ENCODE measurements at places on chromosomes 2 and 18.

- no peak for DNase-seq
Observed at GRCh38 chr2:46657042-46657504, 177.7 kb downstream of the TMEM247 start.

GRCh38 chr2:160336105-160336504, 136.0 kb upstream of the ITGB6 start:
- no peak for DNase-seq

DNA sequence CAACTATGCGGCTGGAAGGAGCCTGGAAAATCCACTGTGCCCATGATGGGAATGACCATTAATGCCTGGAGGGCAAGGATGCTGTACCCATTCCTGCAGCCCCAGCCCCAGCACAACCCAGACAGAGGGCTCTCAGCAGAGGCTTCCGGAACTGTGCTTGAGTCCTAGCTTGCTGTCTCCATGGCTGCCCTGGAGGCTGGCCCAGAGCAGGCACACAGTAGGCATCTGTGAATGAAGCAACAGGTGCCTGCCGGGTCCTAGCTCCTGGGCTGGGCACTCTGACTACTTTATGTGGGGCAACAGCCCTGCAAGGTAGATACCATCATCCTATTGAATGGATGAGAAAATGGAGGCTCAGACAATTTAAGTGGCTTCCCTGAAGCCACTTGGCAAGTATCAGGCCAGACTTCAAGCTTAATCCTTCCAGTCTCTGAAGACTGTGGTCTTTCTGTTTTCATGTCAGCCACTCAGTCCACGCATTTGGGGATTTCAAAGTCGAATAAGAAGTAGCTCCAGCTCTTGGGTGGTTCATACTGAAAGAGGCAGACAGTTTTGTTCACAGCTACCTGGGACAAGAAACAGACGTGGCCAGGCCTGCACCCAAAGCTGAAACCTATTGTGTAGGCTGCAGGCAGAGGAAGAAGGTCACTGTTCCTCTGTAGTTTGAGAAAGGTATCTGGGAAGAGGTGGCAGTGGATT, 237.5 kb downstream of the ZBTB7C start:
- no peak for DNase-seq

GRCh38 chr2:235098736-235099494, 147.1 kb downstream of the SH3BP4 start:
- peak; percentile 26 for DNase-seq

DNA sequence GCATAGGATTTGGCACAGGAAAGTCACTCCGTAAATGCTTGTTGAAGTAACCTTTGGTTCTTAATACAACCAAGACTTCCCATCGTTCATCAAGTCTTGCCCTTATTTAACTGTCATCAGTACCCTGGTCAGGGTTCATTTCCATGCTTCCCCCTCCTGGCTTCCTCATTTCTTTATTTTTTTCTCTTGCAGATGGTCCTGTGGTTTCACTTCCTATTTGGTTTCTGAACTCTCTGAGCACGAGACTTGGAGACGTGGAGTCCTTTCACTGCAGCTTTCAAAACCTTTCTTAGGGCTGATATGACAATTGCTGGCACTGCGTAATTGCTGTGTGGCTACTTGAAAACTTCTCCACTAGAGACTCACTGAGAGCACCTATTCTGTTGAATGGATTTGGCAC, 59.9 kb upstream of the PID1 start:
- DNase-seq = no peak

- DNase-seq = no peak
Observed at GRCh38 chr18:60554967-60555366, 182.4 kb upstream of the MC4R start.

DNA sequence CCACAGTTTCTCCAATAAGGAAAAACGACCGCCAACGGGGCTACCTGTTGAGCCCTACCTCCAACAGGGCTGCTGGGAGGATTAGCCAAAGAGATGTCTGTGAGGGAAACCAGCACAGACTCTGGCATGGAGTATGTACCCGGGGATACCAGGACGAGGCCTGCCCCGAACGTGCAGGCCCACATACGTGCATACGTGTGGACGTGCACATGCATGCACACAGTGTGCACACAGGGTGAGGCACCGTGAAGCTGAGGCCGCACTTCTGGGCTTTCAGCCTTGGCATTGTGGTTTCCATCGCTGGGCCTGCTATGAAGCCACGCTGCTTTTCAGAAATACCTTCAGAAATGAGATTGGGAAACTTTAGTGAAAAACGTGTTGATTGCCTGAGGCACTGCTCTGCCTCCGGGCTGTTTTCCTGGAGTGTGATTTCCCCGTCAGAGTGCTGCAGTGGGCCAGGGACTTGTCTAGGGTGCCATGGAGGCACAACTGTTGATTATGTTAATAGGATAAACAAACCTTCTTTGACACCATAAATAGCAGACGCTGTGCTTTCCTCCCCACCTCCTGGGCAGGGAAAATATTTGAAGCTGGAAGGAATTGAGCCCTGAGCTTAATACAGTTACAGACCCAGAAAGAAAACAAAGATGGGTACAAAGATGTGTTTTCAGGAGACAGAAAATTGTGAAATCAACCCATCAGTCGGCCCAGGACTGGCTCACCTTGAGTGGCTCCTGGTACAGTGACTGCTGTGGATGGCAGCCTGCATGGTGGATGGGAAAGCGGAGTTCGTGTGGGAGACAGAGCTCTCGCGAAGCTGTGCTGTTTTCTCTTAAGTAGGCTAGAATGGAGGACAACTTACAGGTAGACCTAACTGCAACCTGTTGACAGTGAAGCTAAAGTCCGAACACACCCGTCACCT, 182.3 kb downstream of the FAM210A start:
- no peak for DNase-seq

GRCh38 chr2:165593081-165593480, 123.6 kb downstream of the CSRNP3 start:
- DNase-seq = no peak

GRCh38 chr2:188280811-188281222, 10.9 kb upstream of the GULP1 start:
- DNase-seq = no peak

DNA sequence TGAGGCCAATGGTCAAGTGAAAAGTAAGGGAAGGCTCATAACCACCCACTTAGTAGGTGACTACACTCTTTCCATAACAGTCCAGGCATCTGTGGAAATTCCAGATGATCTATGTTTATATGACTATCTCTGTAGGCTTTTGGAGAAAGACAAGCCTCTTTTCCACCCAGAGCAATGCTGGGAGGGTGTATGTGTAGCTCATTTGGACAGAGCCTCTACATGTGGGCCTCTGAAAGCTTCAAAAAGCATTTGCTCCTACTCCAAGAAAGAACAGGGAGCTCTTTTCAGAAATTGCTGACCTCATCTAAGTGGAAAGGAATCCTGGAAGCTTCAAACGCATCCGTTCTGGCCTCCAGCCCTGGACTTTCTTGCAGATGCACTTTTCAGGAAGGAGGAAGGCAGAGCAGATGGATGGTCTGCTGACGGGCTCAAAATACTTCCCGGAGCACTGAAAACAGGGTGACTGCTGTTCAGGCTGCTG, 308.7 kb downstream of the LRATD1 start:
- no peak for DNase-seq

GRCh38 chr18:61127714-61128467, 205.3 kb upstream of the CDH20 start:
- no peak for DNase-seq

DNA sequence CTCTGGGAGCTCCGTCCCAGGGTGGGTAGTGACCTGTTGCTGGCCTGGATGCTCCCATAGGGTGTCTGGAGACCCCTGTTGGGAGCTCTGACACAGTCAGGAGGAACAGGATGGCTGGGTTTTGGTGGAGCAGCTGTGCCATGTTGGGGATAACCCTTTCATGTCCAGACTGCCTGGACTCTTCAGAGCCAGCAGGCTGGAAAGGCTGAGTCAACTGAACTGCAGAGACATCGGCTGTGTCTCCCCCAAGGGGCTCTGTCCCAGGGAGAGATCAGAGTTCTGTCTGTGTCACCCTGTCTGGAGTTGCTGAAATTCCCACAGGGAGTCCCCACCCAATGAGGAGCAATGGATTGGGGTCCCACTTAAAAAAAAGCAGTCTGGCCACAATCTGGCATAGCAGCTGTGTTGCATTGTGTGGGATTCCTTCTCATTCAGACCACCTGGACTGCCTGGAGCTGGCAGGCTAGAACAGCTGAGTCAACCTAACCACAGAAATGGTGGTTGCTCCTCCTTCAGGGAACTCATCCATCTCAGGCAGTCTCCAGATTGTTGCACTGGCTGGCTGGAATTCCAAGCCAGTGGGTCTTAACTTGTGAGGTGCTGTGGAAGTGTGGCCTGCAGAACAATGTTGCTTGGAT, 37.2 kb downstream of the AGPS start:
- DNase-seq = peak; percentile 78

DNA sequence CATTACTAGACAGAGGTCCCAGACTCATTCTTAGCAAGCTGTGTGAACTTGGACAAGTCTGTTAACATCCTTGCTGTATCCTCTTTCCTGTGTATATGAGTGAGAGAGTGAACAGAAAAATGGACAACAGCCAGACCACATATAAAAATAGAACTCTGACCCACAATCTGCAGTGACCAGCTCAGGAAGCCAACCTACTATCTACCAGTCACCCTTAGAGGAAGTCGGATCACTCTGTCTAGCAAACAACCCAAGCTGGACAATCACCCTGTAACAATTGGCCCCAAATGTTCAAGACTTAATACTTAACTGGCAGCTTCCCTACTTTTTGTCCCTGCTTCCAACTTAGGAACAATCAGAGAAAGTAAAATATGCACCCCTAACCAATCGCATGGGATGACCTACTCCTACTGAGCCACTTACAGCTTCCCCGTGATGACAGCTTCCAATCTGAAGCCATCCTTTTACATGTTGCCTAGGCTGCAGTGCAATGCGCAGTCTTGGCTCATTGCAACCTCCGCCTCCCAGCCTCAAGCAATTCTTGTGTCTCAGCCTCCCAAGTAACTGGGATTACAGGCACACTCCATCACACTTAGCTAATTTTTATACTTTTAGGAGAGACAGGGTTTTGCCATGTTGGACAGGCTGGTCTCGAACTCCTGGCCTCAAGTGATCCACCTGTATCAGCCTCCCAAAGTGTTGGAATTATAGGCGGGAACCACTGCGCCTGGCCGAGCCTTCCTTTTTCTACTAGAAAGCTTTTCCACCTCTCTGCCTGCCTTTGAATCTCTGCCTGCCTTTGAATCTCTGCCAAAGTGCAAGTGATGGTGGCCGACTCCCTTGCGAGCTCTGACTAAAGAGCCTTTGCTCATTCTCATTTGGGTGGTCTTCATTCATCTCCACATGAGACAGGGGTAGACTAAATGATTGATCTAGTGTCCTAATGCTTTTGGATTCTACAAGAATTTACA, 158.3 kb upstream of the NDUFV2 start:
- no peak for DNase-seq

DNA sequence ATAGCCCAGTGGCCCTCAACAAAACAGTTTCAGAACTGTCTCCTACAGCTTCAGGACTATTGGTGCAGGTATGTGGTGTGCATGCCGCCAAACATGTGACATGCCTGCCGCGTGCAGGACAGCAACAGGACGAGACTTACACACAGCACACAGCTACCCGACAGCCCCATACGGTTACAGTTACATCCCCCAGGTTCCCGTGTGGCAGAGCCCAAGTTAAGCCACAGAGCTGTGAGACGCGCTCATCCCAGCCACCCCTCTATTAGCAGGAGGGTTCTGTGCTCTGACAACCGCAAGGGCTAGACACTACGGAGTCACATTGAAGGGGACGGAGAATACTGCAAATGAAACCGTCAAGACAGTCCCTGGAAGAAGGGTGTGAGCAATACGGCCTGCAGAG, 16.4 kb upstream of the TUBB6 start:
- no peak for DNase-seq

- DNase-seq = no peak
Observed at GRCh38 chr18:75551071-75551470, 123.6 kb upstream of the SMIM21 start.

DNA sequence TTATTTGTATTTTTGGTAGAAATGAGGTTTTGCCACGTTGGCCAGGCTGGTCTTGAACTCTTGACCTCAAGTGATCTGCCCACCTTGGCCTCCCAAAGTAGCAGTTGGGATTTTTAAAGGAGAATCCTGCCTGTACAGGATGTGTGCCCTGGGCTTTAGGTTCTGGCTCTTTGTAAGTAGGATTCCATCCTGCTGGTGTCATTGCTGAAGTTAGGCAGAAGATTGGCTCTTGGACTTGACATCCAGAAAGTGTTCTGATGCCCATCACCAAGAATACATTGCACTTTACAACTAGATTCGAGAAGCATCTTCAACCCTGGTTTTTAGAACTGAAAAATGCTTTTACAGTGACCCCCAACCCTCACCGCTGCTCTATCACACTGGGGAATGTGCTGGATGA, 4.4 kb upstream of the TWIST2 start:
- DNase-seq = no peak

GRCh38 chr2:118940486-118941120, 1.4 kb upstream of the MARCO start:
- DNase-seq = no peak

DNA sequence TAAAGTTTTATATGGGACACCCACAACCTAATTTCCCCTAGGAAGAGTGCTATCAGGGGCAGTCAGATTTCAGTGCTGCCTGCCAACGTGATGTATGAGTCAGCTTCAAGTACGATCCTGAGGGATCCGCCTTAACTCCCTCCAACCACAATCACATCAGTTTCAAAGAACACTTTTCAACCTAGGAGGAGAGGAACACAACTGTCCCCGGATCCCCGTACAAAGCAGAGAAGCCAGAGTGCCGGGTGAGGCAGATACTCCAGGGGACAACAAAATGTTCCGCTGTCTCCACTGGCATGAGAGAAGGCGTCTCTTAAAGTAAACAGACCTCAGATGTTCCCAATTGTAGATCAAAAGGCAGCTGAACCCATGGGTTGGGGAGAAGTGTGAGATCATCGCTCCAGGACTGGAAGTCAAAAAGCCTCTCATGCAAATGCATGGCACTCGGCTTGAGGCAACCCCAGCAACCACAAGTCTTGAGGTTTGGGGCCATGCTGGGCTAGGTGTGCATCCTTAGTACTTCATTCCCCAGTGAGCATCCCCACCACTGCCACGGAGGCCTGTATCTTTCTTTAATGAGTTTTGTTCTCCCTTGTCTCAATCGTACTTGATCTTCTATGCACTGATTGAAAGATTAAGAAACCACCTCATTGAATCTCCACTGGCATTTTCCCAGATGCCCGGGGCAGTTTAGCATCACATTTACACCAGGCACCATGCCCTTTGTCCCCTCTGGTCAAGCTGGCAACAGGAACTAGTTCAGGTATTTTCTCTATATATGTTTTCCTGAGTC, 91.0 kb upstream of the CCBE1 start:
- no peak for DNase-seq

DNA sequence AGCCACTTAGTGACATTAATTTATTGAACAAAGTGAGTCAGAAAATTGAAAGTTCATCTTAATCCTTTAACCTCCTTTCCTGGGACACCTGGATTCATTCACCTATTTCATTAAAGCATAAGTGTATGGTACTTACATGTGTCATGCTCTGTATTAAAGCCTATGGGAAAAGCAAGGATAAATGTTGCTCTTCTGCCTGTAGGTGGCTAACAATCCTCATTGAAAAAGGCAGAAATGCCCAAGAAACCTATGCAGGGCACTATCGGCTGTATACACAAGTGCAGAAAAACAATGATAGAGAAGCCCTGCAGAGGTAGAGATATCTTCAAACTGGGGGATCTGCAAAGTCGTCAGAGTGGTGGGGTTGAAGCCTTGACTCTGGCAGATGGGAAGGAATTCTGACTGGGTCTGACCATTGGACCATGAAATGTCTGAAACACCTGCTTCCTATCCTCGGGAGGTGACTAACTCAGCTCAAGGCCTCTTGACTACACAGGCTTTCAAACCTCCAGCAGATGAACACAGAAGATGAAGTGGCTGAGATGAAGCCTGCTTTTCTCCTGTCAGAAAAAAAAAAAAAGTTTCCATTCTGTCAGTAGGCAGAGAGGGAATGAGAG, 83.1 kb downstream of the DCC start:
- DNase-seq = no peak

GRCh38 chr18:48612917-48613316, 74.1 kb downstream of the CTIF start:
- no peak for DNase-seq
